ENCODE measurements at places on chromosomes 4 and X.

DNA sequence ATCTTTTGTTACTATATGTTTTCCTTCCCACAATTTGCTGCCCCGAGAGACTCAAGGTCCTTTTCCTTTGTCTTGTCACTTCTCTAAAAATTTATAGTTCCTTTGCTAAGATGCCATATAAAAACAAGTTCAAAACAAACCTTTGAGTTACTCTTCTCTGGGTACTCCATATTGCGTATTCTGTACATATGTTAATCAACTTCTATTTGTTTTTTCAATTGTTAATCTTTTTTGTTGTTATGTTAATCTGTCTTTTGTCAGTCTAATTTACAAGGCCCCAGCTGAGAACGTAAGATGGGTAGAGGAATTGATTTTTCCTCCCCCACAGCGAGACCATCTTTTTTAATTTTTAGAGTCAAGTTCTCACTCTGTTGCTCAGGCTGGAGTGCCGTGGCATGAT is 7.2 kb upstream of the PPEF2 start:
- DNase-seq, result no peak
- no peak overlapping the region for H3K4me3 ChIP-seq
- no peaks in the 10 kb centered on the region for H3K27me3 ChIP-seq
- no peaks in the 10 kb centered on the region for H3K36me3 ChIP-seq
- no peak overlapping the region for H3K27ac ChIP-seq

DNA sequence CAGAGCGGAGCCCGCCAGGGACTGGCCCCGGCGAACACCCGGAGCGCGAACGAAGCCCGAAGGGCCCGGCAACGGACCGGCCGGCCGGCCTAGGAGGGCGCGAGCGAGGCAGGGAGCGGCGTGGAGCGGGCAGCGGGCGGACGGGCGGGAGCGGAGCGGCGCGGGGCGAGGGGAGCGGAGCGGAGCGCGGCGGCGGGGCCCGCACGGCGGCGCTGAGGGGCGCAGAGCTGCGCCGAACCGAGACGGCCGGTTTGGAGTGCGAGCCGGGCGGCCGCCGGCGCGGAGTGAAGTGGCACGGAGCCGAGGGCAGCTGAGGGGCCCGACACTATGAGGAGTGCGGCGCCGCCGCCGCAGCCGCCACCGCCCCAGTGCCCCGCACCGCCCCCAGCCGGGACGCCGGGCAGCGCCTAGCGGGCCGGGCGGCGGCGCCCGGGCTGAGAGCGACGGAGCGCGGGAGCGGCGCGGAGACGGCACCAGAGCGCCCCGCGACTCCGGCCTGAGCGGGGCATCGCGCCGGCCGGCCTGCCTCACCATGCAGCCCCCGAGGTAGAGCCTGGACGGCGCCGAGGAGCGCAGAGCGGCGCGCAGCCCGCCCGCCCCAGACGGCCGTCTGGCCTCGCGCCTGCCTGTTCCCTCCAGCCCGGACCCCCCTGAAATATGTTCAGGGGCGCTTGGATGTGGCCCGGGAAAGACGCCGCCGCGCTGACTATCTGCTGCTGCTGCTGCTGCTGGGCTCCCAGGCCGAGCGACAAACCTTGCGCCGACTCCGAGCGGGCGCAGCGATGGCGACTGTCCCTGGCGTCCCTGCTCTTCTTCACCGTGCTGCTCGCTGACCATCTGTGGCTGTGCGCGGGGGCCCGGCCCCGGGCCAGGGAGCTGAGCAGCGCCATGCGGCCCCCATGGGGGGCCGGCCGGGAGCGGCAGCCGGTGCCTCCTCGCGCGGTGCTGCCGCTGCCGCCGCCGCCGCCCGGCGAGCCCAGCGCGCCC is 793 bp downstream of the NALF2 start:
- H3K4me3 ChIP-seq, result peak overlapping the region; percentile 63
- H3K4me1 ChIP-seq, result no peaks in the 10 kb centered on the region
- no peak for DNase-seq
- H3K27me3 ChIP-seq, result peaks cover 3% of the 10 kb centered on the region
- H3K36me3 ChIP-seq, result no peaks in the 10 kb centered on the region

GRCh38 chrX:153944800-153945150 is 332 bp upstream of the RENBP start:
- H3K27ac ChIP-seq, result no peak overlapping the region
- peak overlapping the region; percentile 38 for H3K4me3 ChIP-seq
- H3K4me1 ChIP-seq, result peaks cover 27% of the 10 kb centered on the region

- peak overlapping the region; percentile 48 for H3K4me3 ChIP-seq
- H3K4me1 ChIP-seq, result peaks cover 26% of the 10 kb centered on the region
- H3K36me3 ChIP-seq, result peaks cover 33% of the 10 kb centered on the region
- H3K27me3 ChIP-seq, result no peaks in the 10 kb centered on the region
These were observed 736 bp downstream of the IDS start for GRCh38 chrX:149504226-149504914.

GRCh38 chrX:41167888-41168287 is 82.6 kb downstream of the USP9X start:
- no peaks in the 10 kb centered on the region for H3K27me3 ChIP-seq
- peaks cover 15% of the 10 kb centered on the region for H3K36me3 ChIP-seq
- no peak overlapping the region for H3K4me3 ChIP-seq
- no peak overlapping the region for H3K27ac ChIP-seq
- H3K4me1 ChIP-seq, result no peaks in the 10 kb centered on the region

- no peak for DNase-seq
- H3K4me3 ChIP-seq, result no peak overlapping the region
- H3K36me3 ChIP-seq, result no peaks in the 10 kb centered on the region
- no peaks in the 10 kb centered on the region for H3K27me3 ChIP-seq
These were observed 65.7 kb downstream of the NEIL3 start for GRCh38 chr4:177375372-177375771.
